HTR-8/SVneo (cell line): ENCODE measurements at places on chromosomes 1 and 21.
A peak's percentile ranks its signal among the peaks of the same experiment; 100 is the strongest.

- DNase-seq: no peak
These were observed 70.4 kb downstream of the SPSB1 start for GRCh38 chr1:9363061-9363471.

- no peak for DNase-seq
These were observed 104.0 kb downstream of the GDAP2 start for GRCh38 chr1:117825414-117825813.

GRCh38 chr1:53291574-53291973 is 36.3 kb downstream of the LRP8 start:
- DNase-seq: no peak

DNA sequence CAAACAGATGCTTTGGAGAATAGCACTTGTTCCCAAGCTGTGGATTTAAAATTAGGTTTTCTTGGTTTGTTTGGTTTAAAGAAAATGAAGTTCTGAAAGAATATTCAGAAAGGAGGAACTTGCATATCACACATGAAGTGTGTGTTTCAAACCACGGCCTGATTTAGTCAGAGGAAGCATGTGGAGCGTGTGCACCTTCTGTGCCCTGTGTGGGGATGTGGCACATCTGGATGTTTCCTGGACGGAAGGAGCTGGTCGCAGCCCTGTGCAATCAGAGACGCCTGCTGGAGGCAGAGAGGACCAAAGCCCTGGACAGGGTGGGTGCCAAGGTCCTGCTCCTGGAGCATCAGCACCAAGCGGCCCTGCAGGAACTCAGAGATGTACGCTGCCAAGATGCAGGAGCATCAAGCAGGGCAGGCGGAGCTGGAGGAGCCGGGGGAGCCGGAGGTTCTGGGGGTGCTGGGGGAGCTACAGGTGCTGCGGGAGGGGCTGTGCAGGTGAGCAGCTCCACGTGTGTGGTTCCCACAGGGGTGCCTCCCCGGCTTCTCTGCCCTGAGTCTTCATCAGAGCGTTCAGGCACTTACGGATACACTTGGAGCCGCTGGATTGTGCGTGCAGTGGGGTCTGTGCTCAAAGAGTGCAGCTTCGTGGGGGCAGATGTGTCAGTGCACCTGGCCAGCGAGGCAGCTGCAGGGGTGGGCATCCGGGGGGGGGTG is 45.7 kb downstream of the PCNT start:
- DNase-seq: no peak

GRCh38 chr1:171613282-171613681 is 8.8 kb upstream of the MYOCOS start:
- no peak for DNase-seq

DNA sequence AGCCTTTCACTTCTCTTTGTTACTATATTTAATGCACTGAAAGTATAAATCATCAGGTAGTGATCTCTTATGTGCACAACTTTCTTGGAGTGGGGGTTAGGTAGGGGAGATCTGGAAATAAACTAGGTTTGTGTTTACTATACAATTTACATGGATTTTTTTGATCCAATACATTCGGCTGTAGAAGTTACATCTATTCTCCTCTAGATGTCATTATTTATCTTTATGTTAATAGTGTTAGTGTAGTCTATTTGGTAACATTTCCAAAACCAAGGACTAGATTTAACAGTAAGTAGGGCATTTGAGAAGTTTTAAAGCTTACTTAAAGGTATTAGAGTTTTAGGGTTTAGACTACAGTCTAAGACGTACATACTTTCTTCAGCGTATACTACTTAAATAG is 5.4 kb downstream of the VPS45 start:
- DNase-seq: peak; percentile 21

GRCh38 chr21:16424331-16424751 is 694.6 kb downstream of the USP25 start:
- DNase-seq: no peak

DNA sequence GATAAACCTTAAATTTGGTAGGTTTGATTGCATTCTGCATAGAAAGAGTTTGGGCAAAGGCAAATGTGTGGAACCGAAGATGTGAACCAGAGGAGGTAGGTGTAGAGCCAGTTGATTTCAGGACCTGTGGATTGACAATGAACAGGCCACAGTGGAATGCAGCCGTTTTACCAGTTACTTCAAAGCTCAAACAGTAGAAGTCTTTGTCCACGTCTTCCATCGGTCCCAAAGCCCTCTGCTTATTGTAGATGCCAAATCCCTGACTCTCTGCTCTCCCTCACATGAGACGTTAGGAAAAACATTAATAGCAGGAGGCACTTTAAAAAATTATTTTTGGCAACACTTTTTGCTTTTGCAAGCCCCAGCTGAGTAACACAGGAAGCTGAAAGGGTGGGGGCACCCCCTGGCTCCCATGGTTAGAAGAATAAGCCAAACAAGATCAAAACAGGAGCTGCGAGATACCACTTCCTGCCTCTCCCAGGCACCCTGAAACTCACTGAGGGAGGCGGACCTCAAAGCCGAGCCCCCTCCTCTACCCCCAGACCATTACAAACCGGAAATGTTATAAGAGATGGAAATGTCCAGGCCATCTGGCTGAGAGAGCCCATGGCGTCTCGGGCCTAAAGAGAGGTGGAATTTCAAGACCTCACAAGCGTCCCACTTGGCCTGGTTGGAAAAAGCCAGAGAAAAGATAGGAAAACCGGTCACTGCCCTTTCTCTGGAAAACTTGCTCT is 13.5 kb downstream of the TRAF3IP3 start:
- DNase-seq: peak; percentile 60

- DNase-seq: peak; percentile 40
These were observed 272.5 kb downstream of the RRAGC start for GRCh38 chr1:38586993-38587646.

- no peak for DNase-seq
These were observed 174.8 kb downstream of the ASTN1 start for GRCh38 chr1:176989754-176990153.

- no peak for DNase-seq
These were observed 44.5 kb upstream of the OSBPL9 start for GRCh38 chr1:51572365-51572764.
